Heart left ventricle (tissue), 16 donors: ENCODE measurements at places on chromosomes 4 and X. TPM values are rescaled to one million over a fixed set of nuclear protein-coding genes. Genes with fewer than 3 reads are reported as not detected.

The NEUROG2 gene
- polyA plus RNA-seq = not detected

DNA sequence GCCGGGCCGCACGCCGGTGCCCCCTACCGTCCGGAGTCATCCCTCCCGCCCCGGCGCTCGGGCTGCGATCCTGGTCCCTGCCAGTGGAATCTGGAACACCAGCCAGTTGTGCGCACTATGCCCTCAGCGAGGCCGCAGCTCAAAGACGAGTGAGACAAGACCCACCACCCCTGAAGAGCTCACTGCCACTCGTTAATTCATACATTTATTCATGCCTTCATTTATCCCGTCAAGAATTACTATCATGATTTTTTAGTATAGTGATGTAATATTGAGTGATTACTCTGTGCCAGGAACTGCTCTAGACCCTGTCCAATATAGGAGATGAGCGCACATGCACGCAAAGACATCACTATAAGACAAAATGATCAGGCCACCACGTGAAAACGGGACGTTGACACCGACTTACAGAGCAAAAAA lies 247 bp upstream of the PPA2 start:
- peak; percentile 89 for DNase-seq

The SUV39H1 gene
- 4.7 TPM for polyA plus RNA-seq

DNA sequence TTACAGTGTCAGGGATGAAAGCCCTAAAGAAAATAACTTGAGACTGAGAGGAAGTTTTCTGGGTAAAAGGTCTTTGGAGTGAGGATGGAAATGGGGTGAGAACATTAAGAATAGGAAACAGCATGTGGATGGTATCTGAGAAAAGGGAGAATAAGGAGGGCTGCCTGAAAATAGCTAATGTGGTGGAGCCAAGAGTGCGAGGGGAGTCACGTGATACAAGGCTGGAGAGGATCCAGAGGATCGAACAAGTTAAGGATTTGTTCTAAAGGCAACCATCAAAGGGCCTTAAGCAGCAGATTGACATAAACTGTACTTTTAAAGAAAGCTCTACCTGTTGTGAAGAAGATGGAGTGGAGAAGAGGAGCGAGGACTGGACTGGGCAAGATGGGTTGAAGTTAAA lies 347.4 kb upstream of the AGA start:
- no peak for DNase-seq

DNA sequence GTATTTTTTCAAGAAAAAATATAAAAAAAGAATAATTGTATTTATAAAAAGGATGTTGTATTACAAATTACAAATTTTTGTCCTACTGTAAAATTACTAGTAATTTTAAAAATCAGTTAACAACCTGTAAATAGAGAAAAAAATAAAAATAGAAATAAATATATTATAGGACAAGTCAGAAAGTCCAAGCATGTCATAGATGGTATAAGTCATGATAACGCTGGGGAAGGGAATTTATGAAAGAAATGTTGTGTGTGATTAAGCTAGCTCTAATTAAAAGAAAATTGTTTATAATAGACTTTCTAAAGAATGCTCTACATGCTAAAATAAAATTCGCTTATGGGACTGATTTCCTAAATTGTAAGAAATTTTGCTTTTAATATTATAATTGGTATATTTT lies 2329.9 kb downstream of the ARAP2 start:
- DNase-seq = no peak

GRCh38 chr4:124224256-124224655 lies 488.3 kb downstream of the ANKRD50 start:
- no peak for DNase-seq

DNA sequence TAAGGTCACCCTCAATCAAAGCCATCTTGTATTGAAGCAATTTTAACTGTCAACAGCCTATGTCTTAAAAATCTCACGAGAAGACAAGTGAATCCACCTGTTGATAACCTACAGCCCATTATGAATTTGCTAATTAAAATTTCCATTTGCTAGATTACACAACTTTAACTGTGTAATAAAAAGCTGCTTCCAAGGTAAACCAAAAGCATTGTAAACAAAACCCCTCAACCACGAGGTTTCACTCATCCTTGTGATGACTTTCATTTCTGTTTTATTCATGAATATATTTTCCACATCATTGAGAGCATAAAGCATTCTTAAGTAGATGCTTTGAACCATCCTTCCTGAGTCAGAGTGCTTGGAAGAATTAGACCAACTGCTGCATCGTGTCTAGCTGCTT lies 217.5 kb upstream of the GYPA start:
- no peak for DNase-seq

DNA sequence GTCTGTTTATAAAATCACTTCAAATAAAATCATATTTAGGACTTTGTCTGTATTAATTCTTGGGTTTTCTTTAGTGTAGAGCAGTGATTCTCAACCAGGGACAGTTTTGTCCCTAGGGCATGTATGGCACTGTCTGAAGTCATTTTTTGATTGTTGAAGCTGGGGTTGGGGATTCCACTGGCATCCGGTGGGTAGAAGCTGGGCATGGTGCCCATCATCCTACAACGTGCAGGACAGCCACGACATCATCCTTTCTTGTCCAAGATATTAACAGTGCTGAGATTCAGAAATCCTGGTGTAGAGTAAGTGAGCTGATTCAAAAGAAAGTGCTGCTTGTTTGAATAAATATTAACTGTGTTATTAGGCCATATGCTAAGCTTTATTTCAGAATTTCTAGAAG lies 28.6 kb downstream of the DCLK2 start:
- no peak for DNase-seq

GRCh38 chr4:189313064-189313463 lies 627.6 kb upstream of the FRG1 start:
- no peak for DNase-seq

- no peak for DNase-seq
Observed at GRCh38 chr4:85565761-85566480, 91.0 kb downstream of the ARHGAP24 start.

GRCh38 chr4:110970642-110971041 lies 347.8 kb upstream of the PITX2 start:
- DNase-seq = no peak

DNA sequence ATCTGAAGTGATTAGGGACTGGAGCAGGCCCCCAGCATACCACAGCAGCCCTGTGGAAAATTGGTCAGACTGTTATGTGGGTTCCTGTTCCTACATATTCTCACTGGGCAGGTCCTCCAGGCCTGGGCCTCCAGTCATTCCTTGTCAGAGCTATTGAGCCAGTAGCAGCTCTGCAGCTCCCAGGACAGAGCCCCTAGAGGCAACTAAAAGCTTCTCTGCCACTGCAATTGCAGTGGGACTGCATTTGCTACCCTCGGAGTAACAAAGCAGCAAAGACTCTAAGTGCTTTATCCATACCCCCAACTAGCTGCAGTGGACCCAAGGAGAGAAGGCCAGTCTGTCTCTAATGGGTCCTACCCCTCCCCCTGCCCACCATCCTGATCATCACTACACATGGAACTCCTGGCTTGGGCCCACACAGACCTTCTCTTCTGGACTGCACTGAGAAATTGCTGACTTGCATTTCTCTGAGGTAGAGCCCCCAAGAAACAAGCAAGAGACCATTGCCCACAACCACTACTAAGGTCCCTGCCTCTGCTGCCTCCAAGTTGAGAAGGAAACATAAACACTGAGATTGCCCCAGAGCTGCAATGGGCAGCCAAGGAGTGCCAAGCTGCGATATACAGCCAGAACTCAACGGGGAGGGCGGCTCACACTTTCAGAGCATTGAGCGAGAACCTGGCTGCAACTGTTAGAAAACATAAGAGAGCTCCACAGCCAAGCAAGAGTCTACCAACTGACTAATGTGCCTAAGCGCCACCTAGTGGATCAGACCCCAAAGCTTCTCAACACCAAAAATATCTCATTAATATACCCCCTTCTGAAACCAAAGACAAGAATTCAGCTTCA lies 738.7 kb upstream of the NDST4 start:
- DNase-seq = no peak

- DNase-seq = no peak
Observed at GRCh38 chr4:181507938-181508337, 735.3 kb upstream of the TENM3 start.

DNA sequence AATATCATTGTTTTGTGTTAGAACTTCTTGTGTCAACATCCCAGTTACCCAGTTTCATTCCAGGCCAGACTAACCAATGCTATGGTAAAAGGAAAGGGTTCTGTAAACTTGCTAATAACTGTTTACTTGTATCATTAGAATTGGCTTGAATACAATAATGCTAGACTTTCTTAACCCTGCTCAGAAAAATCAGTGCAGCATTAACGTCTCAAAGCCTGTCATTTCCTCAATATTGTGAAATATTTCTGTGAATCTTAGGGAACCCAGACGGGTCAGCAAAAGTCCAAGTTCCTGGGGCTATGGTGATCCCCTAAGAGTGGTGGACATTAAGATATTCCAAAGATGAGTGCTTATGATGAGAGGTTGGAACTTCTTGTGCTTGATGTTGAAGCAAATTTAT lies 541.2 kb upstream of the MAGEB18 start:
- no peak for DNase-seq

DNA sequence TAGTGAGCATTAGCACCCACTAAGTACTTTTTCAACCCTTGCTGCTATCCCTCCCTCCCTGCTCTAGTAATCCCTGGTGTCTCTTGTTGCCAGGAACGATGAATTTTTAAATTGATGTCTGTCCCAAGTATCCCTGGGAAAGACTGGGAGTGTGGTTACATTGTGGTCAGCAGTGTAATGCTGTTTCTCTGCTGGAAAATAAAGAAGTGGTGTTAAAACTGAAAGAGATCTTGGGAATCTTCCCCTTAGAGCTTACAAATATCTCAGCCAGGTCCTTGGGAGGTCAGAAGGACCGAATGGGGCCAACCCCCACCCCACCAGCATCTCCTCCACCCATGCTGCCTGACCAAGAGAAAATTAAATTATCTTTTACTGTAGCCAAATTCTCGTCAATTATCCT lies 174.5 kb upstream of the MXRA5 start:
- DNase-seq = no peak

The FGF13 gene
- polyA plus RNA-seq = 1.4 TPM

DNA sequence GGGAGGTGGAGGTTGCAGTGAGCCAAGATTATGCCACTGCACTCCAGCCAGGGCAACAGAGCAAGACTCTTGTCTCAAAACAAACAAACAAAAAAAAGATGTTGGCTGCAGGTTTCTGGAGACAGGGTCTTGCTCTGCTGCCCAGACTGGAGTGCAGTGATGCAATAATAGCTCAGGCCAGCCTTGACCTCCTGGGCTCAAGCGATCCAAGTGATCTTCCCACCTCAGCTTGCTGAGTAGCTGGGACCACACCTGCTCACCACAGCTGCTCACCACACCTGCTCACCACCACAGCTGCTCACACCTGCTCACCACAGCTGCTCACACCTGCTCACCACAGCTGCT lies 29.9 kb upstream of the CPLX1 start:
- DNase-seq = no peak

The ADAMTS3 gene
- 0.42 TPM for polyA plus RNA-seq

DNA sequence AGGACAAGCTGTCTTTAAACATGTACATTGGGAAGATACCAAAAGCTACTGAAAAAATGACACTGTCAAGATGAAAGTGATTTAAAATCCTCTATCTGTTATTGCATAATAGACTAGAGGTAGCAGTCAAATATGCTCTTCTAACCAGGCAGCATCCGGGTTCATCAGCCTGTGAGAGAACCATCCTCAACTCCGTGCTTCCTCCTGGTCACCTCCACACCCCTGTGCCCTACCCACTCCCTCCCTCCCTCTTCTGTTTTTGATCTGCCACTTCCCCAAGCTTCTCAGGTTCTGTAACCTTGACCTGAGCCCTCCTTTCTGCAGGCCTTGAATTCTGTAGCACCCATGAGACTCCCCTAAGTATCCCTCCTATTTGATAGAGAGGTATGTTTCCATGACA lies 5.9 kb downstream of the NOX1 start:
- no peak for DNase-seq

The XIAP gene
- 6.8 TPM for polyA plus RNA-seq

The TMPRSS11A gene
- polyA plus RNA-seq = not detected

DNA sequence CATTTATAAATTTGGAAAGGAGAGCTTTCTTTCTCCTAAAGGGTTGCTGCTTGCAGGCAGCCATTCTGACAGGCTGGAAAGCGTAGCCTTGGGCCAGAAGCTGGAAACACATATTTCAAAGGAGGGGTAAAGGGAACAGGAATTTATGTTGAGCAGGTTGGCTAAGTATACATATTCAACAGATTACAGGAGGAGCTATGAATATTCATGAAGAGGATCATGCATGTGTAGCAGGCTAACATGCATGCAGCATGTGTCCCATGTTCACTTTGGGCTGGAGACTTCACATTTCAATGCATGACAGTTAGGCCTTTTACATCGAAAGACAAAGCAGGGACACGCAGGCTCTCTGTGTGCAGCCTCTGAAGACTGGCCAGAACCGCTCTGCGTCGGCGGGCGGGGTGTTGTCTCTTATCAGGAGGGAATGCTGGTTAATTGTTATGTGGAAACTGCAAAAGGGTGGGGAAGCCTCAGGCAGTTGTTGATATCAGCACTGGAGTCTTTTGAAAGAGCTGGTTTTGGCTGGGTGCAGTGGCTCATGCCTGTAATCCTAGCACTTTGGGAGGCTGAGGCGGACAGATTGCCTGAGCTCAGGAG lies 31.5 kb downstream of the CASP3 start:
- peak; percentile 37 for DNase-seq

The NR3C2 gene
- polyA plus RNA-seq = 3.6 TPM

DNA sequence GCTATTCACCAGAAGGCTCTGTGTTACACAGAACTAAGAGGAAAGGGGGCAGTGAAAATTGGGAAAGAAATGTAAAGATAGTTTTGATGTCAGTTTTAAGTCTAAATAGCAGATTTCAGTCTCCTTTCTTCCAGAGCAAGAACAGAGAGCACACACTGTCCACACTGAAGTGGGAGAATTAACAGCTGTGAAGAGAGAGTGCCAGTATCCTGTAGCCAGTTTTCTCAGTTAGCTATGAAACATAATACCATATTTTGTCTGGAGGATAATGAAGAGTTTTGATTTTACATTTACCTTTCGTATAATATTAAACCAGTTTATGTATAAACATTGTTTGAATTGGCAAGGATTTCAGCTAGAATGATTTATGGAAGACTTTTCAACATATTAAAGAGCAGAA lies 35.1 kb downstream of the FBXO8 start:
- no peak for DNase-seq

DNA sequence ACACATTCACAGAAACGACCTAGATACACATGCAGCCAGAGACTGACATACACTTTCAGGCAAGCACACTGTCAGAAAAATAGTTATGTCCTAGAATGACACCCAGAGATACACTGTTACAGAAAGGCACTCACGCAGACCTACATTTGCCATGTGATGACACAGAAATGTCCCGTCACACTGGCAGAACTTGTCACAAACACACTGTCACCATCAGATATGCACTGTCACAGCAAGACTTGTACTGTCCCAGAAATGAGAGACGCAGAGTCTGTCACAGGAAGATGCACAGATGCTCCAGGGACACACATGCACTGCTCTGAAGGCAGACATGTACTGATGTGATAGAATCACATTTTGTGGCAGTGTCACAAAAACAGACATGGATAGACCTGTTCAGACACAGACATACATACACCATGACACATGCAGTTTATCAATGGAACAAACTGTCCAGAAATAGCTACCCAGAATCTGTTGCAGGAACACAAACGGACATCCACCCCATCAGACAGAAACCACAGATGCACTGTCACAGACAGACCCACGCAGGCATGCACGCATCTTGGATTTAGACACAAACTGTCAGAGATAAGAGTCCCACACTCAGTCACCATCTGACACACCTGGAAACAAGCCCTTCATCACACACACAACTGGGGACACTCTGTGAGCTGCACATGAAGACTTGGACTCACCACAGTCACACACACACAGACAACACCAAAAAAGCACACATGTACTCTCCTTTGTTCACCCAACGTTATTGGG lies 1.3 kb upstream of the PIM2 start:
- no peak for DNase-seq

- no peak for DNase-seq
Observed at GRCh38 chr4:173821876-173822275, 291.8 kb upstream of the HAND2 start.

The KDR gene
- 10.6 TPM for polyA plus RNA-seq
